ENCODE measurements at places on chromosomes 16 and 17.

DNA sequence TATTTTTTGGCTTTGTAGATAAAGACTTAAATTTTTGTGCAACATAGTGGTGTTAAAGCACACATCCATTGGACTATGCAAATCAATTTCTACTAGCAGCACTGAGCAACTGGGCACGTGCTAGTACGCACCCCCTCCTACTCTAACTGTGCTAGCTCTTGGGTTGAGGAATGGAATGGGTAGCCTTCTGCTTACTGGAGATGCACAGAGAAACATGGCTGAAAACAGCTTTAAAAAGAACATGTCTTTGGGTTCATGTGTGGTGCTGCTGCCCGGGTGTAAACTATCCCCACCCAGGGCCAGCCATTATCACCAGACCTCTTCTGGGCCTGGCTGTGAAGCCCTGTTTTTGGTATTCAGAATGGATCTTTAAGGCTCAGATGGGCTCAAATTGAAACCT is 7.3 kb downstream of the ESRP2 start:
- no peak for DNase-seq

DNA sequence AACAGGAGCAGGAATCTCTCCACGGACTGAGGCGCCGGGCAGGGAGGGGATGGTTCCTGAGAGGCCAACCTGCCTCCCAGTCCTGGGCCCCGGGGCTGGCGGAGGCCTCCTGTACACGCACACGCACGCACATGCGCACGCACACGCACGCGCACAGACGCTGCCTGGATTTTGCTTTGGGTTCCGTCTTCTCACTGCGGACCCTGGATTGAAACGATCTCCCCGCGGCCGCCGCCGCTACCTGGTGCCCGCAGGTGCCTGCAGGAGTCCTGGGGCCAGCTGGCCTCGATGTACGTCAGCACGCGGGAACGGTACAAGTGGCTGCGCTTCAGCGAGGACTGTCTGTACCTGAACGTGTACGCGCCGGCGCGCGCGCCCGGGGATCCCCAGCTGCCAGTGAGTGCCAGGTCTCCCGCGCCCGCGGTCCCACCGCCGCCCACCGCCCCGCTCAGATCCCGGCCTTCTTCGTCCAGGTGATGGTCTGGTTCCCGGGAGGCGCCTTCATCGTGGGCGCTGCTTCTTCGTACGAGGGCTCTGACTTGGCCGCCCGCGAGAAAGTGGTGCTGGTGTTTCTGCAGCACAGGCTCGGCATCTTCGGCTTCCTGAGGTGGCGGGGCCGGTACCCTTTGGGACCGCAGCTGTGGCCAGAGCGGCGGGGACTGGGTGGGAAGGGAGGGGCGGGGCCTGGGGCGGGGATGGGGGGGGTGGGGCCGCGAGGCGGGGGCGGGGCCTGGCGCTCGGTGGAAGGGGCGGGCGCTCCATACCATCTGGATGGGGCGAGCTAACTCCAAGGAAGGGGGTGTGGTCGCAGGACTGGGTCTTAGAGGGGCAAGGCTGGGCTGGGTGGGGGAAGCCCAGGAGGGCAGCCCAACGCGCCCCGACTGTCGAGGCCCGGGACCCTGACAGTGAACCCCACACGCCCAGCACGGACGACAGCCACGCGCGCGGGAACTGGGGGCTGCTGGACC is 12.3 kb downstream of the CES4A start:
- DNase-seq, result no peak

- DNase-seq, result no peak
Measured at GRCh38 chr17:82217120-82217529, 4.5 kb upstream of the CCDC57 start.

GRCh38 chr17:33779234-33779591 is 475.9 kb upstream of the CCL2 start:
- peak; percentile 7 for DNase-seq

GRCh38 chr16:46743232-46743719 is 4.9 kb downstream of the MYLK3 start:
- no peak for DNase-seq

- DNase-seq, result no peak
Measured at GRCh38 chr17:83136156-83136555, 56.7 kb downstream of the METRNL start.

- no peak for DNase-seq
Measured at GRCh38 chr17:35129154-35129972, 7.9 kb downstream of the FNDC8 start.

- DNase-seq, result no peak
Measured at GRCh38 chr16:26911436-26911835, 155.3 kb upstream of the C16orf82 start.

DNA sequence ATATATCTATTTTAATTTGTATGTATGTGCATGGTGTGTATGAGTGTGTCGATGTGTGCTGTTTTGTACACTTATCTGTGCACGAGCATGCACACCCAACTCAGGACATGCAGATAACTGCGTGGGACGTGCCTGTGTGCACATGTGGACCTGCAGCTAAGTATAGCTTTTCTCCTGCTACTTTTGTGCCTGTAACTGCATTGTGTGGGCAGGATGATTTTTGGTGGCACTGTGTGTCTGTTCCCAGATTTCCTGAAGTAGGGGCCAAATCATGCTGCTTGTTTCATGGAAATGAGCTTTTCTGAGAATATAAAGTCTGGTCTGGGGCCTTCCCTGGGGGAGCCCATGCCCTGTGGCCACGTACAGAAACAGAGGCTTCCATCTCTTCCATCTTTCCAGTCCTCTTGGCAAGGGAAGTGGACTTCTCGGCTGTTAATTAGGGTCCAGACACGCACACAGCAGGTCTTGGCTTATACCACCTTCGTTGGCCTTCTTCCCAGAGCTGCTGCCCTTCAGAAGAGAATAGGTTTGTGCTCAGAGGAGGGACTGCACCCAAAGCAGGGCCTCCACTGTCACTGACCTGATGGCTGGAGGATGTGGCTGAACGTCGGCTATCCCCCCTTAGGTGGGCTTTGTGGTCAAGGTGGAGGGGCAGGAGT is 30.2 kb downstream of the SPNS3 start:
- DNase-seq, result no peak

DNA sequence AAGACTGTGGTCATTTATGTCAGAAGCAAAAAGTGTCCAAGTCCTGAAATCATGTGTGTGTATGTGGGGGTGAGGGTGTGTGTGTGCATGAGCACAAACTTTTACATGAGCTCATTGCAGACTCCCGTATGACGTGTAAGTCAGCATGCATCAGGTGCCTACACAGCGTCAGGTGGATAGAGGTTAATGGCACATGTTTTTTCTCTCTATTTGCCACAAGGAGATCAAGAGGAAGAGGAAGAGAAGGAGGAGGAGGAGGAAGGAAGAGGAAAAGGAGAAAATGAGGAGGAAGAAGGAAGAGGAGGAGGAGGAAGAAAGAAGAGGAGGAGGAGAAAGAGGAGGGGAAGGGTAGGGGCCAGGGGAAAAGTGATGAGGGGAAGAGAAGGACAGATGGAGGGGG is 178.0 kb upstream of the DYNLRB2 start:
- no peak for DNase-seq

DNA sequence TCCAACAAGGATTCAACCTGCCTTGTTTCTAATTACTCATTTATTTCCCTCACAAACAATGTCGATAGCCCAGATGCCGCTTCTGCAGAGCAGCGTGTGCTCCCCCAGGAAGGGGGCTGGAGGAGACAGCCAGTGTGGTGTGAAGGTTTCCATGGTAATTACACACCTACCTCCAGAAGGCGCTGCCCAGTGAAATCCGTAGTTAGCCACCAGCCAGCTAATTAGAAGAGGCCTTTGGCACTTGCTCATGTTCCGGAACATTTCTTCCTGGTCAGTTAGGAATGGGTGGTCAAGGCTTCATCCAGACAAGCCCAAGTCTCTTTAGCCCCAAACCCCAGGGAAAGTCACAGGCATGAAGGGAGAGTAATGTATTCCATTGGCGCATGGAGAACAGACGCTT is 342.5 kb upstream of the C16orf82 start:
- DNase-seq, result no peak

GRCh38 chr17:69402052-69402451 is 12.4 kb upstream of the MAP2K6 start:
- no peak for DNase-seq

- no peak for DNase-seq
Measured at GRCh38 chr16:12459391-12460063, 344.2 kb downstream of the CPPED1 start.

DNA sequence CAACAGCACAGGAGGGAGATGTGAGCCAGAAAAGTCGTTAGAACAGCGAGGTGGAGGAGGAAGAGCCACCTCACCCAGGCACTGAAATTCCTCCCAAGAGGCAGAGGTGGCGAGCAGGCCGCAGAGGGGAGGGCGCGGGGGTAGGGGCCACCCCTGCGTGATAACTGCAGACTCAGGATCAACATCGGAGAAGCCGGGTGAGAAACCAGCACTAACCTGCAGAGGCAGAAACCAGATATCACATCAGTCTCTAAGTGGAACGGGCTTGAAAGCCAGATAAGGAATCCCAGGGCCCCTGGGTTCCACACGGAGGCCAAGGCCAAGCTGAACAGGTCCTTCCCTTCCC is 39.4 kb upstream of the ZC3H18 start:
- DNase-seq, result no peak

DNA sequence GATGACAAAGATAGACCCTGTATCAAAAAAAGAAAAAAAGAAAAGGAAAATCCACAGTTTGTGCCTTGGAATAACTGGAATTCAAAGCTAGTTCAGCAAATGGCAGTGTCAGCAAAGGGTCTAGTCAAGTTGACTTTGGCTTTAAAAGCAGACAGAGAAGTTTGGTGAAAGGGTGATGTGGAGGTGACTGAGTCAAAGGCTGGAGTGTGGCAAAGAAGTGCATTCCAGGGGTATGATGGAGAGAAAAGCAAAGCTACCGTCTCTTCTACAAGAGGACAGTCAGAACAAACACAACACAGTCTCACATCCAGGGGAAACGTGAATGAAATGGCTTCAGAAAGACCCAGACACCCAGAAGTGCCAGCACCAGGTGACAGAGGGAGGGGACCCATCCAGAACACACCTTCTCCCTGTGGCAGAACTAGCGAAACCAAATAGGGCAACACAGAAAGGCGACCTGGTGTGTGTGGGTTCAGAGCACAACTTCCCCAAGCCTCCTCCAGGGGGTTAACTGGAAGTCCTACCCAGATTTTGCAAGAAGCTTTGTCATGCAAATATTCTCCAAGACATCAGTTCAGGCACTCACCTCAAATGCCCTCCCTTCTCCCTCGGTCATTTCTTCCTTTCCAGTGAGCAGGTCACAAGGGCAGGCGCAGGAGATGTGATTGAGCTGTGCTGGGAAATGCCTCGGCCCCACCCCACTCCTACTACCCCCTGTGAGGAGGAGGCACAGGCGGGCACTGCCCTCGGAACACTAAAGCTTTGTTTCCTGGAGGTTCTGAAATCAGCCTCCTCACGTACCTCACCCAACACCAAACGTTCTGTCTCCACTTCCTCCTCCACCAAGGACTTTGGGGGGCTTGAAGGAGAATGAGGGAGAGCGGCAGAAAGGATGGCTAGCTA is 481.9 kb downstream of the SOX9 start:
- DNase-seq, result no peak

GRCh38 chr16:29315916-29316517 is 90.5 kb downstream of the NPIPB11 start:
- no peak for DNase-seq

DNA sequence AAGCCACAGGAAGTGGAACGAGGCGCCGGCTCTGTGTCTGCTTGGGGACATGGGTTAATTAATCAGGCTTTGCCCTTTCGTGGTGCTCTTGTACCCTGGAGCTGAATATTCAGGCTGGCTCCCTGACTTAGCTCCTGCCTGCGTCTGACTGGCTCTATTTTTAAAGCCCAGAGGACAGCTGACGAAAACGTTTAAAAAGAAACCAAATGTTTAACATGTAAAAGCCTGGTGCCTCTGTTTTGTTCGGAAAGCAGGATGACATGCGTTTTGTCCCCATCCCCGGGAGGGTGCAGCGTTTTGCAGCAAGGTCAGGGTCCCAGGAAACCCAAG is 61.1 kb downstream of the NT5M start:
- DNase-seq, result no peak

- no peak for DNase-seq
Measured at GRCh38 chr16:86288716-86289294, 221.5 kb upstream of the FOXF1 start.

- DNase-seq, result no peak
Measured at GRCh38 chr16:281660-282255, 1.2 kb upstream of the PDIA2 start.

- no peak for DNase-seq
Measured at GRCh38 chr17:81550830-81551457, 1.2 kb downstream of the FAAP100 start.

DNA sequence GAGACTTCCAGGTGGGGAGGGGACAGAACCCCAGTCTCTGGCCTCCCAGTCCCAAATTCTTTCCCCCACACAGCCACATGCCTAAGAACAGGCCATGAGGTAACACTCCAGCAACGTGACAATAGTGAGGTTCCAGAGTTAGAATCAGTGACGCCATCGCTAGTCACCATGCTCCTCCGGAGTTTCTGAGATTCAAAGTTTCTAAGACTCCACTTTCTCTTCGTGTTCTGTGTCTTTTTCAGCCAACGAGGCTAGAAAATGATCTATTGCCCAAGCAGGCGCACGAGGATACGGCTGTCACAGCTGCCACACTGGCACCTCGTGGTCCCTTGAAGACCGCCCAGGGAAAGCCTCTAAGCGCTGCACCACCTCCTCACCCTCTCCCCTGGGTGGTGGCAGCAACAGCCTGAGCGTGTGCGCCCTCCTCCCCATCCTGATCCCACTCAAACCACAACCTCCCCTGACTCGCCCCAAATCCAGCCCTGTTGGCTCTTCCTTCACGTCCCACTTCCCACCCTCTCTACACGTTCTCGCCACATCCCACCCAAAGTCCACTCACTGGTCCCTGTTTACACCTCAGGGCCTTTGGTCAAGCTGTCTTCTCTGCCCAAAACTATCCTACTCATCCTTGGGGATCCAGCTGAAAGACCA is 1.0 kb downstream of the MCRIP1 start:
- DNase-seq, result no peak

DNA sequence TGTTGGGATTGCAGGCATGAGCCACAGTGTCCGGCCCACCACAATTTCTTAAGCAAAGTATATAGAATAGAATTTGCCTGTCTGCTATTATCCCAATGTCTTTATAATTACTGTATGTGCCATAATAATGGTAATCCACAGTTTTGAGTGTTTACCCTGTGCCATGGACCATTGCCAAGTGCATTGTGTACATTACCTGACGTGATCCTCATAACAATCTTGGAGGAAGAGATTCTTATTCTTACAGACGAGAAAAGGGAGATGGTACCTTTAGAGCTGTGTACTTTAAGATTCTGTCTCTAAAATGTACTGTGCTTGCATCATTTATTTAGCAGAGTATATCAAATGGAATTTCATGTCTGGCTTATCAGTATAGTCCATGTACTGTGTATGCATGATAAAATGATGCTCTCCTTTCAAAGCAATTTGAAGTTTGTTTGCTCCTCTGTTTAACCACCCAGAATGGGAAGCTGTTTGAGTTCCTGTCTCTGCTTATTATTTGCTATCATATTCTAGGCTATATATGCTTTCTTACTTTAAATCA is 13.8 kb upstream of the CDR2 start:
- DNase-seq, result no peak

- no peak for DNase-seq
Measured at GRCh38 chr16:51149251-51149661, 1.8 kb downstream of the SALL1 start.

Measured in stimulated activated CD4-positive, alpha-beta T cell treated with anti-CD3 and anti-CD28 coated beads, TNF-alpha, amount 100 ng/mL, for 1 hour (primary cell).